ENCODE measurements at places on chromosomes 2 and 18. TPM values are rescaled to one million over a fixed set of nuclear protein-coding genes. Genes with fewer than 3 reads are reported as not detected.

DNA sequence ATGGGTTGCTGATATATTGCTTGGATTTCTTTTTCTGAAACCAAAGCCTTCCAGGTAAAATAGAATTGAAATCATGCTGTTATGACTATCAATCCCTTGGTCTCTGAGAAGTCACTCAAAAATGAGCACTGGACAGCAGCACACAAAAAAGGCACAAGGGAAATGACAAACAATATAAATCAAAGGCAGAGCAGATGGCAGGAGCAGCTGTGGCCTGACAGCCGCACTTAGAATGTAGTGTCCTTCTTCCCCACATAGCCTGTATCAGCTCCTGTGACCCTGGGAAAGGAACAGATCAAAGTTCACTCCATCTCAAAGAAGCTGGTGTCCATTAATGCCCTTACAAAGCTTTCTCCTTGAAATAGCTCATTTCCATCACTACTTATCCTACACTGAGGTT is 326.7 kb downstream of the SUCLG1 start:
- no peak for DNase-seq

DNA sequence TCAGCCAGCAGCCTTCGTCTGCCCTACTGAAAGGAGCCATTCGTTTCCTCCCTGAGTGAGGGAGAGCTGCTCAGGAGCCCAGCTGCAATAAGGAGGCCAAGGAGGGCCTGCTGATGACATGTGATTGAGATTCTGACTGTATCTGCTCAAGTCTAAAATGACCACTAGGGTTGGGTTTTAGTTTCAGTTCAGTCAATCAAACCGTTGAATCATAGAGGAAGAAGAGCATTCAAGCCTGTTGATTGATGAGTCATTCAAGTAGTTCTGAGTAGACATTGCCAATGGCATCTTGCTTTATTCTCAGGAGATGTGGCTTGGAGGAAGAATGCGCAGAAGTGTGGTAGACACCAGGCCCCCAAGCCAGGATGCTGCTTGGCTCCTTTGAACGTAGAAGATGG is 19.9 kb upstream of the BCL2L11 start:
- DNase-seq, result no peak

DNA sequence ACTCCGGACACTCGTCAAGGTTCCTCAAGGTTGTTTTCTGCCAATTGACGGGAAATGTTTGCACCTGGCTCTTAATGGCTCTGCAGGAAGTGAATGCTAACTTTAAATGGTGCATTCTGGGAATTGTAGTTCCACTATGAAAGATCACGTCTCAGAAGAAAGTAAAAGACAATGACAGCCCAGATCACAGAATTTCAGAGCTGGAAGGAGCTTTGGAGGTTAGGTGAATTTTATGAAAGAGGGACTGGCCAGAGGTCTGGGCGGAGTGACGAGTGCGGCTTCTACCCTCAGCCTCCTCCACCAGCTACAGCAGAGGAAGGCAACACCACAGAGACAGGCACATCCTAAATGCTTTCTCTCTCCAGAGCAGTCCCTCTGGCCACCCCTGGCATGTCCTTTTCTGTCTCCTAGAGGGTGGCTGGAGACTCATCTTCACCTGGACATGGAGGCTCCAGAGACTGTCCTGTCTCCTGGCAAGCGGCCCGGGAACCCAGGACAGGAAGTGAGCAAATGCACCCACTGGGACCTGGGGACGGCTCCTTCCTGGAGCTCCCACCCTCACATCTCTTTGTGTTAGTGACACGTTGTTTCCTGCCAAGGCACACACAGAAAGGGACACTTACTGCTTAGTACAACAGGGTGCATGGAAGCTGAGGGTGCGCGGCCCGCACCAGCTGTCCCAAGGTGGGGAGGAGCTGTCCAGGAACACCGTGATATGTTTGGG is 19.4 kb downstream of the THAP4 start:
- no peak for DNase-seq

- no peak for DNase-seq
These were observed 34.7 kb downstream of the C2orf74 start for GRCh38 chr2:61196671-61197070.

DNA sequence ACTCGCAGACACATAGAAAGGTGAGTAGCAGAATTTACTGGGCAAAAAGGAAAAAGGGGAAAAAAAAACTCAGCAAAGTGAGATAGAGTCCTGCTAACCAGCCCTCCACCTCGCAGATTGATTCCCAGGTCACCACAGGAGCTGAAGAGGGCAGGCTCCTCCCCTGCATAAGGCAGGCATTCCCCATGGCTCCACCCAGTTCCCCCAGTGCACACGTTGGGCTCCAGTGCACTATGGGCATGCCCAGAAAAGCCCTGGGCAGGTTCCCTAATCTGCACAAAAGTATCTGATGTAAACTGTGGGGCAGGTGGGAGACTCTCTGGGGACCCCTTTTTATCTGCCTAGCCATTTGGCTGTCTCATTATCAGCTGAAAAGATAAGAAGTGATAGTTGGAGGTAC is 461.2 kb upstream of the TMEFF2 start:
- DNase-seq, result no peak

DNA sequence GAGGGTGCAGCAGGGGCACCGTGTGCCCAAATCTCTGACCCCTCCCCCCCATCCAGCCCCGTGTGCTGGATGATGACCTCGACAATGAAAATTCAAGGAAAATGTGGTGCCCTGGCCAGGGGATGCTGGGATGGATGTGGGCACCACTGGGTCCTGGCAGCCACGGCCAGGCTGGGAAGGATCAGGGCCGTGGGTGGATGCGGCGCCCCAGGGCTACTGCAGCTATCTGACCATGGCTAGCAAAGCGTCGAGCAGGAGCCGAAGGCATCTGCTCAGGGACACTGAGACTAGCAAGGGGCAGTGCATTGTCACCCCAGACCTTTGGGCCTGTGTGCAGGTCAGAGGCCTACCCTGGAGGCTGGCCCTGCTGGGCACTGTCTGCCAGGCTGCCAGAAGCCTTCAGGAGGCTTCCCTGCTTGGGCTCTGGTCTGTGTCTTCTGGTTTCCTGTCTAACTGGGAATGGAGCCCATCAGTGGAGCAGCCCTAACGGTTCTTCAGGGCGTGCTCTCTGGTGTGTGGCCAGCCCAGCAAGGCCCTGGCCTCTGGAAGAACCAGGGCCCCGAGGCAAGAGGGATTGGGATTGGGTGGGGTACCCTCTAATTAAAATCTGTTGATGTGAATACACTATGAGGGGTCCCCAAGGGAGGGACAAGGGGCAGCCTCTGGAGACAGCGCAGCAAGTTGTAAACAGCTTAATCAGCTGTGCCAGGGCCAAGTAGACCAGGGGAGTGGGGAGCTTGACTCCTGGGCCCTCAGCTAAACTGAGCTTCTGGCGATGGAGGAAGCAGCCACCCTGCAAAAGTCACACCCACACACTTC is 98.0 kb downstream of the STPG4 start:
- no peak for DNase-seq

- no peak for DNase-seq
These were observed 22.9 kb downstream of the MAPRE2 start for GRCh38 chr18:35063875-35064690.

- peak; percentile 77 for DNase-seq
These were observed at the start of gene DPY30 for GRCh38 chr2:32039447-32040219. Gene DPY30, minus strand, starts transcription at chr2:32039805. Its CDS starts 349 bp downstream, at chr2:32039456.

- no peak for DNase-seq
These were observed 464.5 kb downstream of the IRS1 start for GRCh38 chr2:226334981-226335720.

- DNase-seq, result no peak
These were observed 104.8 kb downstream of the LBH start for GRCh38 chr2:30336084-30336483.

- no peak for DNase-seq
These were observed 48.1 kb upstream of the SLC35G4 start for GRCh38 chr18:11561293-11561692.

GRCh38 chr2:11028407-11028916 is 116.7 kb downstream of the KCNF1 start:
- DNase-seq, result no peak

DNA sequence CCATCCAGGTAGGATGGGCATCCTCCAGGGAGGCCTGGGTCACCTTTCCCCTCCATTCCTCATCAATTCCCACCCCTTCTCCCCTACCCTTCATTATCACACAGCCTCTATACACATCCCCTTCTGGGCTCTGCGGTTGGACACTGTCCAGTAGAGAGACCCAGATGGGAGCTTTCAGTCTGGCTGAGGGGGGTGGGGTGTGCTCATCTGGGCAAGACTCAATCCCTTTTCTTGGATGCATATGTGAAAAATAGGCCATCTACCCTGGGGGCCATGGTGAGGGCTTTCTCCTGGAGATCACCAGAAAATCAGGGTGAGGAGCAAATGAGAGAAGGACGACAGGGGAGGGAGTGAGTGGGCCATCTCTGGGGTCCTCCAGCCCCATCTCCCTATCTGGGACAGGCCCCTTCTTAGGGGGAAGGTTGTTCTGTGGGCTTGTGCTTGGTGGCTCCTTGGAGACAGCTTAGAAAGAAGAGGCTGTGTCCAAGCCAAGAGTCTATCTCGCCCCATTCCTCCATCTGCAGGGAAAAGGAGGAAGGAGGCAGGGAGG is 160.1 kb downstream of the DYSF start:
- DNase-seq, result no peak

DNA sequence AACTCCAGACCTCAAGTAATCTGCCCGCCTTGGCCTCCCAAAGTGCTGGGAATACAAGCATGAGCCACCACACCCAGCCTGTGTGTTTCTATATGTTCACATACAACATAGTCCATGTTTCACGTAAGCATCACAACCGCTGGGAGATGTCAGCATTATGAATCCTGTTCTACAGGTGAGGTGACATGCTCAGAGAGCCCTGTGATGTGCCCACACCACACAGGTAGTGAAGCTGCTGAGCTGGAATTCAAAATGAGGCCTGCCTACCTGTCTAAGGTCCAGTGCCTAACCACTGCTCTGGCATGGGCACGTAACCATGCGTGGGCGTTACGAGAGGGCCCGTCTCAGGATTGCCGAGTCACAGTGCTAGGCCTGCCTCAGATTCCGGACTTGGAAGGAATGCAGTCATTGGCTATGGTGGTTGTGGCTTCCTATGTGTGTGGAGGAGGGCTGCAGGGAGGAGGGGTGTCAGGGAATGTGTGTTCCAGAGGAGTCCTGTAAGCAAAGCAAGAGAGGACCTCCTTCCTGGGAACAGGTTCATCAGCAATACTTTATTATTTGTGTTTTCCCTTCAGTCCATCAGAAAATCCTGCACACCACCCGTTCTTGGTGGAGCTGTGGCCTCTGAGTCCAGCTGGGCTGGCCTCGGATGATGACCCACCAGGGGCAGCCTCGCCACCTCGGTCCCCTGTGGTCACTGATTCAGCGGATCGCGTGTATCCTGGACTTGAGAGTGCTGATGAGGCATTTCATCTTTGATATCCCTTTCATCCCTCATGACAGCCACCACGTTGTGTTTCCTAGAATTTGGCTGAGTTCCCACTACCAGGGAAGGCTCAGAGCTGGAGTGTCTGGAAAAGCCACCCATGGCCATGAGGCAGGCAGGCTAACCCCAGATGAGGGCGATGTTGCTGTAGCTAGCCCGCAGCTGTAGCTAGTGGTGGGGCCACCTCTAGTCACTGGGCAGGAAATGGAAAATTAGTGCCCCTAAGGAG is 31.1 kb downstream of the HK2 start:
- peak; percentile 66 for DNase-seq

DNA sequence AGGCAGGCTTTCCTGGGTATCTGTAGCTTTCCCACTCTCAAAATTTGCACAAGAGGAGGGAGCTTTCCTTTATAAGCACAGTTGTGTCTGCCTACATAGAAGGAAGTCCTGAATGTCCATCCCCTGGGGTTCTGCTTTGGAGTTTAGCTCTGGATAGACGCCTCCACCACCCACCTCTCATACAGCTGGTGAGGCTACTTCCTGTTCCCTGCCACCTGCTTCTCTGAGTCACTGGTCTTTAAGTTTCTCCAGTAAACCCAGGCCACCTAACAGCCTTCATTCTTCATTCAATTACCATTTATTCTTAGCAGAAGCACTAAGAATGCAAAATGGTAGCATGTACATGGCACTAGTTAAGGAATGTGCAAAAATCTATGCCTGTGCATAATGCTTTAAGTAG is 407.8 kb downstream of the CDH2 start:
- no peak for DNase-seq

DNA sequence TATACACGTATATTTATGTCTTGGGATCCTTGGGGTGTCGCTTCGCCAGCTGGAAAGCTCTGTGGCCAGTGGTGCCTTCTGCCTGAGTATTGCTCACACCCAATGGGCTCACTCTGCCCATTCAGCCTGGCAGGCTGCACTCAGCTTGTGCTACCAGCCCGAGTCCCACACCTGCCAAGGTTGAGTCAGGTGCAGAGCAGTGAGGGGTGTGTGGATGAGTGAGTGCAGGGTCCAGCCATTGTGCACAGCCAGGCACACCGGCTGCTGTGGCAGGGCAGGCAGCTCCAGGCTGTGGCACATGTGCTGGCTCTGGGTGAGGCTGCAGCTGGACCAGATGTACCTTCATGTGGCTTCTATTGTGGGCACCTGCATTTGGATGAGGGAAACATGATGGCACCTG is 496.9 kb upstream of the LINC00305 start:
- no peak for DNase-seq

DNA sequence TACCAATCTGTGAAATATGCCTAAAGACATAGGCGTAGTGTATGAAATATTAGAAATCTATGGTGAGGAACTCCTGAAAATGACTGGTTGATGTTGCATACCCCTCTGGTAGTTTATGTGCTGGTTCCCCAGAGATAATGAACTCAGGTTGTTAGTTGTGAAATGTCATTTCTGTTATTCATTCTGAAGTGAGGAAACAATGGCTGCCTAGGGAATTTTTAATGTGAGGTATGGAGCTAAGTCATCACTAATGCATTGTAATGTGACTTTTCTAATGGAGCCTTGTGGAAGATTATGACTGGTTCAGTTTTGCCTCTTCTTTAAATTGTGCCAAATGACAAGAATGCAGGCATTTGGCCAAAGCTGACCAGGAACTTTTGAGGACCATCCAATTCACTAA is 61.6 kb upstream of the RAB27B start:
- no peak for DNase-seq

GRCh38 chr2:18238209-18238608 is 322.2 kb downstream of the RDH14 start:
- DNase-seq, result no peak

Gene AGXT
- total RNA-seq, result 0.25 TPM

Gene LDLRAD4
- total RNA-seq, result 5.8 TPM

Gene AKAIN1
- not detected for total RNA-seq

Gene REG3G
- not detected for total RNA-seq

Gene KIF3C
- 75.9 TPM for total RNA-seq

Gene VAMP8
- 42.3 TPM for total RNA-seq

Gene MFF
- total RNA-seq, result 94.8 TPM

Gene GALNT3
- total RNA-seq, result 22.9 TPM

Gene TMEM185B
- total RNA-seq, result 43.1 TPM

Gene GPR39
- total RNA-seq, result 13.8 TPM

Gene ACADL
- 1.1 TPM for total RNA-seq

Gene SULT1C4
- total RNA-seq, result 33.3 TPM
